IMR-90 (cell line): ENCODE measurements at places on chromosomes 5 and 9.
A peak's percentile ranks its signal among the peaks of the same experiment; 100 is the strongest.

- DNase-seq: no peak
These were observed 457 bp upstream of the IDNK start for GRCh38 chr9:83622433-83622938.

GRCh38 chr9:136052991-136053756 lies 41.9 kb downstream of the NACC2 start:
- no peak for DNase-seq

GRCh38 chr5:169893010-169893409 lies 87.3 kb downstream of the INSYN2B start:
- DNase-seq: no peak

- no peak for DNase-seq
These were observed 53.9 kb upstream of the SUSD3 start for GRCh38 chr9:93004561-93004960.

- no peak for DNase-seq
These were observed 620.6 kb downstream of the PDE4D start for GRCh38 chr5:59272809-59273427.

GRCh38 chr5:66795682-66796081 lies 199.5 kb downstream of the MAST4 start:
- DNase-seq: no peak

GRCh38 chr9:91953718-91954117 lies 3.7 kb upstream of the ROR2 start:
- no peak for DNase-seq

DNA sequence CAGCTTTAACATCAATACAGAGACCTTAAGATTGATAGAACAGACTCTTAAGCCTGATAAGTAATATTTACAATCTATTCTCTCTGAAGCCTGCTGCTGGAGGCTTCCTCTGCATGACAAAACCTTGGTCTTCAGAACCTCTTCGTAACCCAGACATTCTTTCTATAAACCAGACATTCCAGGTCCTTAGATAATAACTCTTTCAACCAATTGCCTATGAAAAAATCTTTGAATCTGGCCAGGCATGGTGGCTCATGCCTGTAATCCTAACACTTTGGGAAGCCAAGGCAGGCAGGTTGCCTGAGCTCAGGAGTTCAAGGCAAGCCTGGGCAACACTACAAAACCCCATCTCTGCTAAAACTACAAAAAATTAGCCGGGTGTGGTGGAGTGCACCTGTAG lies 327.8 kb downstream of the ENC1 start:
- peak; percentile 63 for DNase-seq

DNA sequence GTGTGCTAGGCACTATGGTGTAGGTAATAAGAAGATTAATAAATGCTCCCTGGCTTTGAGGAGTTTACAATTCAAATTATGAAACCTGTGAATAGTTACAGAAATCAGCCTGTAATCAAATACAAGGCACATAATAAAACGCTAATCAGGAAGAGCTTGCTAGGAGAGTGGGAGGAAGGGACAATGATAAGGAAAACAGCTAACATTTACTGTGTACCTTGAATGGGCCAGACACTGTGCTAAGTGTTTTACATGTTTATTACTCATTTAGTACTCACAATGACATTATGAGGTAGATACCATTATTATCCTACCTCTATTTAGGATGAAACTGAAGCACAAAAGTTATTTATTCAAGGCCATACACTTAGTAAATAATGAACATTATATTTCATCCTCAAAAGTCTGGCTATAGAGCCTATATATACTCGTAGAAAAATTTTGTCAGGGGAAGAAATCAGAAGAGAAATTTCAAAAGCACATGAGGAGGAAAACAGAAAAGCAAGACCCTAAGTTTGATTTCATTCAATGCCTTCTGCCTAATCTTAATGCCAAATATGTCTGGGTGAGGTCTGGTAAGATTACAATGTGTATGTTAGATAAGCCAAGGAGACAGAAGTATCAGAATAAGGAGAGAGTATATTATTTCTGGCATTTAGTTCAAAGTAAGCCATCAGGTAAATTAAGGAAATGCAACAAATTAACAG lies 35.9 kb downstream of the AFF4 start:
- no peak for DNase-seq

DNA sequence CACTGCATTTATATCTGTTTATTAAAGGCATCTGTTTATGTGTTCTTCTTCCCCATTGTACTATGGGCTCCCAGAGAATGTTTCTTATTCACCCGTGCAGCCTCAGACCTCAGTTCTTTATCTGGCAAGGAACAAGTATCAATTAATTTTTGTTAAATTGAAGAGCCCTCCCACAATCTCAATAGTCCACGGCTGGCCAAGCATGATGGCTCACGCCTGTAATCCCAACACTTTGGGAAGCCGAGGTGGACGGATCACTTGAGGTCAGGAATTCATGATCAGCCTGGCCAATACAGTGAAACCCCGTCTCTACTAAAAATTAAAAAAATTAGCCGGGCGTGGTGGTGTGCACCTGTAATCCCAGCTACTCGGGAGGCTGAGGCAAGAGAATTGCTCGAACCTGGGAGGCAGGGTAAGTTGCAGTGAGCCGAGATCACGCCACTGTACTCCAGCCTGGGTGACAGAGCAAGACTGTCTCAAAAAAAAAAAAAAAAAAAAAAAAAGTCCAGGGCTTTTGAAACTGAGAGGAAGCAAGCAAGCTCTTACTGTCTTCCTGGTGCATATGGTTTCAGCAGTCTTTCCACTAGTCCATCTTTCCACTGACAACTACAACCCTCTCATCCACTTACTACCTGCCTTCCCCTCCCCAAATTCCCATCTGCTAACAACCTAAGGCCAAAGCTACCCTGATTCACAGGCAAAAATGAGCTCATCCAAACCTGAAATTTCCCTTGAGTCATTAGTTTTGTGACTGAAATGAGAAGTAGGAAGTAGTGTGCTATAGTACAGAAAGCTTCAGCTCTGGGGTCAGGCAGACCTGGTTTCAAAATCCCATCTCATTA lies 2.3 kb upstream of the HK3 start:
- DNase-seq: peak; percentile 15

DNA sequence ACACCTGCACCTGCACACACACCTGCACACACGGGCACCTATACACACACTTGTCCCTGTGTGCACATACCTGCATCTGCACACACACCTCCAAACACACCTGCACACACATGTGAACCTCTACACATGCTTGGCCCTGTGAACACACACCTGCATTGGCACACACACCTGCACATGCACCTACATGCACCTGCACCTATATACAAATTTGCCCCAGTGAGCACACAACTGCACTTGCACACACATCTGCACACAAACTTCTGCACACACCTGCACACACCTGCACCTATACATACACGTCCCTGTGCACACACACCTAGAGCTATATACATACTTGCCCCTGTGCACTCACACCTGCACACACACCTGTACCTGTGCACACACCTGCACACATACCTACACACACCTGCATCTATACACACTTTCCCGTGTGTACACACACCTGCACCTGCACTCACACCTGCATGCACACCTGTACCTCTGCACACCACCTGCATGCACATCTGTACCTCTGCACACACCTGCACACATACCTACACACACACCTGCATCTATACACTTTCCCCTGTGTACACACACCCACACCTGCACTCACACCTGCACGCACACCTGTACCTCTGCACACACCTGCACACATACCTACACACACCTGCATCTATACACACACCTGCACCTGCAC lies 21.5 kb upstream of the LPCAT1 start:
- DNase-seq: no peak

GRCh38 chr9:130955947-130956621 lies 17.0 kb upstream of the FIBCD1 start:
- DNase-seq: no peak

GRCh38 chr5:131064669-131065371 lies 100.2 kb downstream of the HINT1 start:
- no peak for DNase-seq

DNA sequence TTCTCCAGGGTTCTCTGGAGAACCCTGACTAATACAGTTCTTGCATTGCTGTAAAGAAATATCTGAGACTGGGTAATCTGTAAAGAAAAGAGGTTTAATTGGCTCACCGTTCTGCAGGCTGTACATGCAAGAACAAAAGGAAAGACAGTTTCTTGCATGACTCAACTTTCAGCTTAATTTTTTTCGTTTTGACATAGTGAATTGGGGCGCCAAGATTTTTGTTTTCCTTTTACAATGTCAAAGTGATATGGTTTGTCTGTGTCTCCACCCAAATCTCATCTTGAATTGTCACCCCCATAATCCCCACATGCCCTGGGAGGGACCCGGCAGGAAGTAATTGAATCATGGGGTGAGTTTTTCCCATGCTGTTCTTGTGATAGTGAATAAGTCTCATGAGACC lies 11.8 kb upstream of the CRHBP start:
- DNase-seq: no peak

DNA sequence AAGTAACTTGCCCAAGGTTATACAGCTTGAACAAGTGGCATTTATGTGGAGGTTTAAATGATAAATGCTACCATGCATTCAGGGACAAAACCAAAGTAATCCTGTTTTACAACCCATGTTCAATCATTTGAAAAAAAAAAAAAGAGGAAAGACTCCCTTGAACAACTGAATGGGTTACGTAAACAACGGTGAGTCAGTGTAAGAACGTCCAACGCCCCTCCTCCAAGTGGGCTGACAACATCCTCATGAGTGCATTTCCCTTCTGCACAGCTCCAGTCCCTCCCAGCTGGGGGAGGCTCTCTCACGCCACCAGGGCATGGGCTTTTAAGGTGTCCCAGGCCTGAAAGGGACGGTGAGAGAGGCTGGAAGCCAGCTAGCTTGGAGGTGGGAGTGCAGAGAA lies 90.0 kb downstream of the PRRT1B start:
- DNase-seq: peak; percentile 99

DNA sequence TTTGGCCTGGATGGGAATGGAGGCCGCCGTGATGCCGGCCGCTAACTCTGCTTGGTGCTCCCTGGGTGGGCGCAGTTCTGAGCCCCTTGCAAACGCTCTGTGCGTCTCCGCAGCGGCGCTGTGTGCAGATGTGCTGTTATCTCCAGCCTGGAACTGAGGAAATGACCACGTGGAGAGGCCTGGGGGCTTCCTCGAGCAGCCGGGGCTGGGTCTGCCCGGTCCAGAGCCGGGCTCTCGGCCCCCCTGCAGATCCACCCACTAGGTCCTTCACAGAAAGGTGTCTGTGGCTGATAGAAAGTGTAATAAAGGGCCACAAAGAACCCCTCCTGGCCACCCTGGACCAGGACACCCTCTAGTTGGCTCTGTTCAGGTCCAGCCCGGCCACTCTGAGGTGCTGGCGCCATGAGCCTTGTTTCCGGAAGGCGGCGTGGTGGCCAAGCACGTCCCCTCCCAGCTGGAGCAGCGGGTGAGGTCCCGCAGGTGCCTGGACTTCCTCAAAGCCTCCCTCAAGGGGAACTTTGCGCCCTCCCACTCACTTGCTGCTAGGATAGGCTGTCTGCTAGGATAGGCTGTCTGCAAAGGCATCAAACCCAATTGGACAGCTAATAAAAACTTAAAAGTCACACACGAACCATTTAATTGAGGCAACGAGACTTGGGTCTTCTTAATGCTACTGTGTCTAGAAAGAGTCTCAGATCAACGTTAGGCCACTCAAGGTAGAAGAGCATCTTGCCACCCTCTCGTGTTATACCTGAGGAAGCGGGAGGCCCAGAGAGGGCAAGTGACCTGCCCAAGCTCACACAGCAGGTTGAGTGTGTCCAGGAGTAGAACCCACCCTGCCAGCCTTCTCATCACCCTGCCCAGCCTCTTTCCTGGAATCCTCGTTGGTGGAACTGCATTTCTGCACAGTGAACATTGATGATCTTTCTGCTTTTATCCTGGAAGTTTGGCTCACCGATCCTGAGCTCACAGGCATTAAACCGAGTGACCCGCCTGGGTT lies 109.3 kb upstream of the FCN2 start:
- DNase-seq: no peak

DNA sequence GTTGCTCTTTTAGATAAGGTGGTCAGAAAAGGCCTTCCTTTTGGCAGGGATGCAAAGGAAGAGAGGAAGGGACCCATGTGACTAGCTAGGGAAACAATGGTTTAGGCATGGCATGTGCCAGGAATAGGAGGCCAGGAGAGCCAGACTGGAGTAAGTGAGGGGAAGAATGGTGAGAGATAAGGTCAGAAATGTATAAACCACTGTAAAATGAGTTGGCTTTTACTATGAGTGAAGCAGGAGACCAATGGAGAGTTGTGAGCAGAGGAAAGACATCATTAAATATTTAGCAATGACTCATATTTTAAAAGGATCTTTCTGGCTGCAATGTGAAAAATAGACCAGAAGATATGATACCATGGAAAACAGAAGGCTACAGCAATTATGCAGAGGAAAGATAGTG lies 50.9 kb downstream of the AP3B1 start:
- peak; percentile 88 for DNase-seq

- DNase-seq: no peak
These were observed 18.6 kb downstream of the EQTN start for GRCh38 chr9:27278374-27278773.

GRCh38 chr5:101159006-101159405 lies 255.9 kb upstream of the ST8SIA4 start:
- DNase-seq: no peak

GRCh38 chr5:179367491-179367890 lies 22.2 kb upstream of the ADAMTS2 start:
- DNase-seq: no peak
